Effector CD4-positive, alpha-beta T cell (primary cell): ENCODE measurements at places on chromosomes 1 and 21.

DNA sequence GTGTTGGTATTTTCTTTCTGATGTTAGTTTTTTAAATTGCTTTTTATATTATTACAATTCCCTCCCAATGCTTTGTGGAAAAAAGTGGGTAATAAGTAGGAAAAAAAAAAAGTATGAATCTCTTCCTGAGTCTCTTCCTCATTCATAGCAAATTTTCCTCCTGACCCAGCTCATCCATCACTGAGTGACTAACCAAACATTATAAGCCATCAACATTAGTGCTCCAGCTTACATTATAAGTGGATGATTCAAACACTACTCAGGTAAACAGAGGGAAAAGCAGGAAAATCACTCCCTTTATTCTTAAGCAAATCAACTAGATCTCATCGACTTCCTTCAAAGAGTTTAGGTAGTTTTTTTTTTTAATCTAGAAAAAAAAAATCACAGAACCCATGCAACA lies 15.4 kb upstream of the SAMD13 start:
- DNase-seq, result no peak

DNA sequence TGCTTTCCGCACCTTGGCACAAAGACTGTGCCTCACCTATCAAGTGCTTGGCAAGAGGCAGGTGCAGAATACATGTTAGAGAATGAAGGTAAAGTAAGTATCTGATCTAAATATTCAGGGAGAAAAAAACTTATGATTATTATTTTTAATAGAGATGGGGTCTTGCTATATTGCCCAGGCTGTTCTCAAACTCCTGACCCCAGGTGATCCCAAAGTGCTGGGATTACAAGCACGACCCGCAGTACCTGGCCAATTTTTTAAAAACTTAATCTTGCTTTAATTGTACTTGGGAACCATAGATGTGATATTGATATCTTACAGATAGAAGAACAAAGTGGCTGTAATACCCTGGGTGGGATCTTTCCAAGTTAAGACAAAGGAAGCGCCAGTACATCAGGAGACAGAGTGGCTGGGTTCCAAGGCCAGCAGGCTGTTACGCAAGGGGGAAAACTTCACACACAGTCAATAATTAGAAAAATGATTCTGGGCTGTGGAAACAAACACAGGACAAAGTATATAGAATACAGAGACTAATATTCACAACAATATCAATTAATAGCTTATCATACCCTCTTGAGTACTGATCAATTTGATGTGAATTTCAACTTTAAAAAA lies 58.6 kb upstream of the ATP1A1 start:
- no peak for DNase-seq

- no peak for DNase-seq
Observed at GRCh38 chr1:155909894-155910293, 1.3 kb downstream of the RIT1 start.

DNA sequence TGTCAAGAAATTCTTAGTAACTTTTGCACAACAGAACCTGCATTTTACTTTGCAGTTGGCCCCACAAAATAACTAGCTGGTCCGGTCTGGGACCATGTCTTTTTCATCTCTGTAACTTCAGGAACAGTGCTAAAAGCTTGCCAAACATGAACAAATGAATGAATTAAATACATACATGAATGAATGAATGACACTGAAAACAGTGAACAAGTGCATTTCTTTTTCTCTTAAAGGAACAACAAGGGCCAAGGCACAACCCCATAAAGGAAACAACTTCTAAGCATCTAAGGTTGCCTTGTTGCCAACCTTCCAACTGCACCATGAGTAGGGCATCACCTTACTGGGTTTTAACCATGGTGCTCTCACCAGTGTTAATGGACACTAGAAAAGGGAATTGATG lies 534.4 kb upstream of the PKN2 start:
- DNase-seq, result no peak

GRCh38 chr1:200082329-200082728 lies 54.8 kb downstream of the NR5A2 start:
- no peak for DNase-seq

- DNase-seq, result no peak
Observed at GRCh38 chr21:36704281-36704957, 5.5 kb downstream of the SIM2 start.

DNA sequence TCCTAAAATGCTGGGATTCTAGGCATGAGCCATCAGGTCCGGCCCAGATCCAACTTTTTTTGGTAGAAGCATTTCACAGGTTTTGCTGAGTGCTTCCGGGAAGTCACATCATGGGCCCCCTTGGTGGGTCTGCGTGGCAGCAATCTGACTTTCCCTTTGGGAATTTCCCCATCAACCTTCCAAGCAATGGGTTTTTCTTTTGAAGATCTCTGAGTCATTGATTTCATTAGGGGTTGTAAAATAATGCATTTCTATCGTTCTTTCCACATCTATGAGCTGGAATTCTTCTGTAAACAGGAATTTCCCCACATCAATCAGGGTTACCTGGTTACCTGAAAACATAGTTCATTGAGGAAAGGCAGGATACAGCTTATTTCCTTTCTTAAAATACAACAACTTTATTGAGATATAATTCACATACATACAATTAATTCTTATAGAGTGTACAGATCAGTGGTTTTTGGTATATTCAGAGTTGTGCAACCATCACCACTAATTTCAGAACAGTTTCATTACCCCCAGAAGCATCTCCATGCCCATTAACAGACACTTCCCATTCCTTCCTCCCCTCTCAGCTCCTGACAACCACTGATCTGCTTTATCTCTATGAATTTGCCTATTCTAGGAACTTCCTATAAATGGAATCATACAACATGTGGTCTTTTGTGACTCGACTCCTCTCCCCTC lies 9.9 kb upstream of the ZBTB17 start:
- DNase-seq, result no peak

- no peak for DNase-seq
Observed at GRCh38 chr21:42153046-42153686, 65.8 kb upstream of the ABCG1 start.

- DNase-seq, result no peak
Observed at GRCh38 chr1:116478621-116479020, 92.2 kb downstream of the CD58 start.

- no peak for DNase-seq
Observed at GRCh38 chr1:115194506-115194905, 105.2 kb upstream of the TSPAN2 start.

GRCh38 chr1:87927391-87928280 lies 599.0 kb downstream of the LMO4 start:
- no peak for DNase-seq

- DNase-seq, result no peak
Observed at GRCh38 chr1:203038217-203038741, 12.0 kb downstream of the PPFIA4 start.

DNA sequence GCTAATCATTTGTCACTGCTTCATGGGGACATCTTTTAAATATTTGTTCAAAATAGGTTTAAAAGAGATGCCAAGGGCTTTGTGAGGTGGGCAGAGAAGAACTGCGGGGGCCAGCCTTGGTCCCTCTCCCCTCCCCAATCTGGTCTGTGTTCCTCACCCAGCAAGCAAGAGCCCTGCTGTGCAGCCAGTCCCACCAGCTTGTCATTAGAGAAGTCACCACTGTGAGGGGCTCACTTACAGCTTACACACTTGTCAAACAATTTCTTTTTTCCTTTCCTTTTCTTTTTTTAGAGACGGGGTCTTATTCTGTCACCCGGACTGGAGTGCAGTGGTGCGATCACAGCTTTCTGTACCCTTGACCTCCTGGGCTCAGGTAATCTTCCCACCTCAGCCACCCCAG lies 10.4 kb upstream of the CDK18 start:
- DNase-seq, result no peak

GRCh38 chr1:156194300-156194652 lies 372 bp downstream of the SLC25A44 start:
- DNase-seq, result no peak

- DNase-seq, result no peak
Observed at GRCh38 chr1:171530676-171531075, 45.3 kb downstream of the PRRC2C start.

- DNase-seq, result no peak
Observed at GRCh38 chr1:25900219-25900618, 6.0 kb downstream of the STMN1 start.

DNA sequence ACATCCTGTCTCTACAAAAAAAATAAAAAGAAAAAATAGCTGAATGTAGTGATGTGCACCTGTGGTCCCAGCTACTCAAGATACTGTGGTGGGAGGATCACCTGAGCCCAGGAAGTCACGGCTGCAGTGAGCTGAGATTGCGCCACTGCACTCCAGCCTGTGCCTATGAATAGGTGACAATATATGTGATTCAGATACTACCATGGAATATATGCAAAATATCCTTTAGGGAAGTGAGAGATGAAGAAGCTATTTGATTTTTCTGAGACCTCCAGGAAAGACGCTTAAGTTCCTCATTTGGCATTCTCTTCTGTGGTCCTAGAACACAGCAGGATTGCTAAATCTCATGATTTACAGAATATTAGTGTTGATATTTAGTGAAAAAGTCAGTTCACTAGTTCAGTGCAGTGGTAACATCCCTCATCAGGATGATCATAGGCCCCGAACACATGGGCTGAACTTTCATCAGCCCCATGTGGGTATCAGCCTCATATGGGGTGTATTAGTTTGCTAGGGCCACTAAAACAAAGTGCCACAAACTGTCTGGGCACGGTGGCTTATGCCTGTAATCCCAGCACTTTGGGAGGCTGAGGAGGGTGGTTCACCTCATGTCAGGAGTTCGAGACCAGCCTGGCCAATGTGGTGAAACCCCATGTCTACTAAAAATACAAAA lies 6.0 kb upstream of the VASH2 start:
- no peak for DNase-seq

DNA sequence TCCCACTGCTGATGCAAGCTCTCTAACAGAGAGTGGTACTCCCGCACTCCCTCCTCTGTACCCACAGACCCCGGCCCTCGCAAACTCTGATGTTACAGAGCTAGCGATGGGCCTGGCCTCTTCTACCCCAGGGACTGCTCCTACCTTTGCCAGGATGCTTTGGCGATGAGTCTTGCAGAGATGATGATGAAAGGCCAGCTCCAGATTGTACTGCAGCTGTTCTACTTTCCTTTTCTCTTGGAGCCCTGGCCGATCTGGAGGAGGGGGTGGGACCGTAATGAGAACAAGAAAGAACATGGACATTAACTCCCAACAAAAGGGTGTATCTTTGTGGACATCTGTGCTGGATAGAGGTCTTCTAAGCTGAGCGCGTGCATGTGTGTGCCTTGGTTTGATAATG lies 6.0 kb upstream of the LINGO4 start:
- no peak for DNase-seq

DNA sequence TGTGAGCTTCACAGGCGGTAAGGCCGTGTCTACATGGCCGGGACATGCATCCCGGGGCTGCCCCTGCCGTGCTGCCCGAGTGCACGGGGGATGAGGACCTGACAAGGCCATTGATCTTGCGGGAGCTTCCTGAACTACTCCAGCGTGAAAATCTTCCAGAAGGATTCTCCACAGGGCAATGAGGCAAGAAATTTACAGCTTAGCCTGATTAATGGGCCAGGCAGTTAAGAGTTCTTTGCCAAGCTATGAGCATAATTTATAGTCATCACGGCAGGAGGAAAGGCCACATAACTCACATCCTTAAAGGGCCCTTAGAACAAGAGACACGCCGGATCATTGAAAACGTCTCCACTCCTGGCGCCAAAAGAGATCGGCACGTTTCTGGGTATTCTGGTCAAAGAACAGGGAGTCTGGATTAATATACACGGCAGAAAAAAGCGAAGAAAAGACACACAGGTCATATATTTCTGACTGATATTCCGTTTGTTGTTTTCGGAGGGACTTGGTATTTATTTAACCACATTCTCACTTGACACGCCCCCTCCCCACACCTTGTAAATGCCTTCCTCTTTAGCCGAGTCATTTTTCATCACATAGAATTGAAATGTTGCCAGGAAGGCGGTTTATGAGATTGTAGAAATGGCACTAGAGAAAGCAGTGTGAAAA lies 180.5 kb downstream of the DYRK1A start:
- no peak for DNase-seq

DNA sequence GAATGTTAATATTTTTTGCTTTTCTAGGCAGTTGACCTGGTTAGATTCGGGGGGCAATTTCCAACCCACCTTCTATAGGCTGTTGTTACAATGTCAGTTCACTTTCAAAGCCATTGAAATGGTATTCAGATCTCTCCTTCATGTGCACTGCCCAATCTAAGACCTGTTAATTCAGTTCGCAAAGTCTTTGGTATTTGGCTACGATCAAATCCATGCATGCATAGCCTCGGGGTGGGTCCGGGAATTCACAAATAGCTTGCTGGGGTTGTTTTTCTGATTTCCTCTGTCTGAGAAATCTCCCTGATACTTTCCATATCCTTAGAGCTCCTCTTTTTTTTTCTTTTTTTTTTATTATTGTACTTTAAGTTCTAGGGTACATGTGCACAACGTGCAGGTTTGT lies 252.6 kb upstream of the SPAG17 start:
- DNase-seq, result no peak

- DNase-seq, result no peak
Observed at GRCh38 chr1:107142140-107142542, 1.3 kb downstream of the NTNG1 start.

DNA sequence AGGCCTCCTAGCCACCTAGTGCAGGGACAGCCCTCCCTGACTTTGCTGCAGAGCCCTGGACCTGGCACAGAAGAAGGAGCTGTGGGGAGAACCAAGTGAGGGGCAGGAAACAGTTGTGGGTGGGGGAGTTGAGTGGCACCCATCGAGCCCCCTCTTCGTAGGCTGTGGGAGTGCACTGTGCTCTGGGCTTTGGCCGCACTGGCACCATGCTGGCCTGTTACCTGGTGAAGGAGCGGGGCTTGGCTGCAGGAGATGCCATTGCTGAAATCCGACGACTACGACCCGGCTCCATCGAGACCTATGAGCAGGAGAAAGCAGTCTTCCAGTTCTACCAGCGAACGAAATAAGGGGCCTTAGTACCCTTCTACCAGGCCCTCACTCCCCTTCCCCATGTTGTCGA lies 1.2 kb downstream of the DUSP23 start:
- DNase-seq, result no peak

DNA sequence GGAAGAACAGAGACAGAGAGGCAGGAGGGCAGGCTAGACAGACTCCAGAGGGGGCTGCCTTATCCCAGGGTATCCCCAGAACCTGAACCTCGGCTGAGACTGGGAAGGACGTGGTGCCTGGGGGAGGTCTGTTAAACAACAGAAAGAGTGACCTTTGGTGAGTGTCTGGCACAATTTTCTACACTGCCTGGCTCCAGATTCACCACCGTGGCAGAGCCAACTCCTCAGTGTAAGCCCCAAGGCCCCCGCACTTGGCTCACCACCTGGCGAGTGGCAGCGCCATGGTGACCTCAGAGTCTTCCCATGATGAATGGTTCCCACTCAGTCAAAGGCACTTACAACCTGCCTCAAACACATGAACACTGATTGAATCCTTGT lies 6.5 kb downstream of the RD3 start:
- no peak for DNase-seq
